ENCODE measurements at places on chromosomes 12 and 14.
A peak's percentile ranks its signal among the peaks of the same experiment; 100 is the strongest.

DNA sequence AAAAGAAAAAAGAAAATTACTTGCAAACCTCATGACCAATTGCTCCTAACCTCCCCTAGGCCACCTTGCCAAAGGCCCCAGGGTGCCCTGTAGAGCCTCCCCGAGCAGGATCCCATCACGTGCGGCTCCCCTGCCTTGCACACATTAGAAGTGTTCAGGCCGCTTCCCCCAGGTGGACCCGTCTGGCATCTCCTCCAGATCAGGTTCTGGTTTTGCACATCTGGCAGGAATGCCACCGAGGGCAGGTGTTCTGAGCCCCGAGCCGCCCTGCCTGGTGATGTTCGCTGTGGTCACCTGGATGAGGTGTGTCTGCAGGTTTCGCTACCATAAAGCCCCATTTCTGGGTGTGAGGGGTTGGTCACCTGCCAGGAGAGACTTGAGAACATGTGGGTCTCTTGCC is 19.3 kb downstream of the MMP17 start:
- DNase-seq, result no peak

DNA sequence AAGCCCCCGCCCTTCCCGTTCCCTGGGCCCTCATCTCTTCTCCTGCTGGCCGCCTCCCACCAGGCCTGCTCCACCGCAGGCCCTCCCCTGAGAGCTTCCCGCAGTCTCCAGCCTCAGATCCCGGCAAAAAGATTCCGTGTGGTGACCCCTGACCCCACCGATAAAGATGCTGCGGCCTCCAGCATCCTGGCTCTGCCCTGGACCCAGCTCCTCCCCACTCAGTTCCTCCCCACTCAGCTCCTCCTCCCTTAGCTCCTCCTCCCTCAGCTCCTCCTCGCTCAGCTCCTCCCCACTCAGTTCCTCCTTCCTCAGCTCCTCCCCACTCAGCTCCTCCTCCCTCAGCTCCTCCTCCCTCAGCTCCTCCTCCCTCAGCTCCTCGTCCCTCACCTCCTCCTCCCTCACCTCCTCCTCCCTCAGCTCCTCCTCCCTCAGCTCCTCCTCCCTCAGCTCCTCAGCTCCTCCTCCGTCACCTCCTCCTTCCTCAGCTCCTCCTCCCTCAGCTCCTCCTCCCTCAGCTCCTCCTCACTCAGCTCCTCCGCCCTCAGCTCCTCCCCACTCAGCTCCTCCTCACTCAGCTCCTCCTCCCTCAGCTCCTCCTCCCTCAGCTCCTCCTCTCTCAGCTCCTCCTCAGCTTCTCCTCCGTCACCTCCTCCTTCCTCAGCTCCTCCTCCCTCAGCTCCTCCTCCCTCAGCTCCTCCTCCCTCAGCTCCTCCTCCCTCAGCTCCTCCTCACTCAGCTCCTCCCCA is 17.0 kb downstream of the NOC4L start:
- DNase-seq, result no peak

GRCh38 chr14:70845601-70846000 is 36.3 kb upstream of the MAP3K9 start:
- DNase-seq, result no peak

- DNase-seq, result no peak
Observed at GRCh38 chr12:73599268-73599667, 938.4 kb upstream of the ATXN7L3B start.

DNA sequence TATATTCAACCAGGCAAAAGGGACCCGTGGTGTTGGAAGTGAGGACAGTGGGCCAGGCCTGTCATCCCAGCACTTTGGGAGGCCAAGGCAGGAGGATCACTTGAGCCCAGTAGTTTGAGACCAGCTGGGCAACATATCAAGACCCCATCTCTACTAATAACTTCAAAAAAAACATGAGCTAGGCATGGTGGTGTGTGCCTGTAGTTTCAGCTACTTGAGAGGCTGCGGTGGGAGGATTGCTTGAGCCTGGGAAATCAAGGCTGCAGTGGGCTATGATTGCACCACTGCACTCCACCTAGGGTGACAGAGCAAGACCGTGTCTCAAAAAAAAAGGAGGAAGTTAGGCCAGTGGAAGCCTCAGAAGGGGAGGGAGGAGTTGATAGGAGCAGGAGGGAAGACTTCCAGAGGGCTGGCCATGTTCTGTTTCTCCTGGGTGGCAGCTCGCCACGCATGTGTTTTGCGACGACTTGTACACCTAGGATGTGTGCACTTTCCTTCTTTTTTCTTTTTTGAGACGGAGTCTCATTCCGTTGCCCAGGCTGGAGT is 10.1 kb downstream of the SLC25A29 start:
- DNase-seq, result no peak

GRCh38 chr12:53053218-53054111 is 3.6 kb downstream of the TNS2 start:
- peak; percentile 66 for DNase-seq

DNA sequence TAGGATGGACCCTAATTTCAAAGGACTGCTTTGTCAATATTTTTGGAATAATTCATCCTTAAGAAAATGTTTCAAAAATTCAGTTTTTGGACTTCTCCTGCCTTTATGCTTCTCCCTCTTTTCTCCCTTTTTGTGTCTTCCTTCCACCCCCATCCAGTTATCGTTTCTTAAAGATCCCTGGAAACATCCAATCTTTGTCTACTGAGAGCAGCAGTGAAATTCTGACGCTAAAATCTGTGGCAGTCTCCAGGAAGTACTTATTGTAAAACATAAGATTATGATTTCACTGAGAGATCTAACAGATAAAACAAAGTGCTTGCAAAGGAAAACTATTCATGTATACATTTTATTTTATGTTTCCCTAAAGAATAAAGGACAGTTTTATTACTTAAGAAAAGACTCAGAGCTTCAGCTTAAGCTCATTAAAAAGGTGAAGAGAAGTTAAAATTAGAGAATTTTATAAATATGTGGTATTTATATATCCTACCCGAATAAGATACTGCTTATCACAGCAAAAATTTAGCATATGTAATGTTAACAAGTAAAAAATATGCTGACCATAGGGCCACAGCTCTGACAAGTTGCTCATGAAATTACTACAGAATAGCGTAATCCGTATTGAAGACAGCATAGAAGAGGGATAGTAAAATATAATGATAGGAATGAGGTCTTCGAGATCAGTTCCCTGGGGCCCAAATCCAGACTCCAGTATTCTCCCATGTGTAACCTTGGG is 6.9 kb downstream of the FRMD6 start:
- DNase-seq, result no peak

DNA sequence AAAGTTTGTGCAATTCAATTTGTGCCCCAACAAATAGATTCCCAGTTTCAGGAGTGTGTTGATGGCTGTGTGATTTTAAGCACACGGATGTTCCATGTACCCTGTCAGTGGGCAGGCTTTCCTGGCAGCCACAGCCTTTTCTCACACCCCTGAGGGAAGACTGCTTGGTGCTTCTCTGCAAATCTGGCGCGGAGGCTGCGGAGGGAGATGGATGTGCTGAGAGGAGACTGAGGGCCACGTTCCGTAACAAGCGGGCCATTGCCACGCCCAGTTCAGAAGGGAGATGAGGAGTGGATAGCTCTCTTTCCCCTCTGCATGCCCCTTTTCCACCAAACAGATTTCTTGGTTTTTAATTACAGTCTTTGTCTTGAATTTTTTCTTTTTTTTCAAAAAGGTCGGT is 89.1 kb downstream of the BEGAIN start:
- DNase-seq, result no peak

- no peak for DNase-seq
Observed at GRCh38 chr12:110718222-110718908, 24.3 kb downstream of the PPP1CC start.

- DNase-seq, result no peak
Observed at GRCh38 chr14:77470224-77470870, 12.5 kb downstream of the AHSA1 start.

GRCh38 chr12:30166006-30166795 is 382.5 kb upstream of the TMTC1 start:
- no peak for DNase-seq

- no peak for DNase-seq
Observed at GRCh38 chr14:74988131-74988530, 14.6 kb upstream of the EIF2B2 start.

DNA sequence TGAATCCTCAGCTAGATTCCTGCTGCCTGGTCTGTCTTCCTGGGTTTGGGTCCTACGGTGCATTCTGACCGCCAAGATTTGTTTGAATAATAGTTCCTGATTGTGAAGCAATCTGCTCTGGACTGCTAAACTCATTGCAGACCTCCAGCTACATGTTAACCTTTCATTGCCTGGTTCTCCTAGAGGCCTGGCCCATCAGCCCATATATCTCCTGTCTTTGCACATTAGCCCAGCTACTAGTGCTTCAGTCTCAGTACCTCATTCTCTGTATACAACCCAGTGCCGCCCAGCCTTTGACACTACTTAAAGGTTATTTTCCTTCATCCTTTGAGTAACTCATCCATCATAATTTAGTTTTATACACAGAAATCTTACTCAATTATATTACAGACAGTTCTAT is 65.6 kb upstream of the GRIP1 start:
- DNase-seq, result no peak

- DNase-seq, result no peak
Observed at GRCh38 chr12:25884024-25884919, 74.2 kb upstream of the RASSF8 start.

DNA sequence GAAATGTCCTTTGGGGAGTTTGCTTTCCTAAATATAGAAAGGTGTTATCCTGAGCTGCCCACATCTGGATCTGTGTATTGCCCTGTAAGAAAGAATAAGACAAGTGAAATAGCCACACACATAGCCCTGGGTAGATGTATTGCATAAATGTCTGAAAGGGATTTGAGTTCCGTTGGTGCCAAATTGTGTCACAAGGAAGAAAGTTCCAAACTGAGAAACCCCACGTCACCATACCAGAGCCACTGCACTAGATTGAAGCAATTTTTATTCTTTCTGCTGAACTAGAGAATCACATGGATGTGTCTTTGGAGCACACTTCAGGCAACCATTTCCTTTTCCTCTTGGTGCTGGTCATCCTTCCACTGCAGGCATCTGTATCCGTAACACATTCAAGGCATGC is 5.0 kb downstream of the RNASE9 start:
- no peak for DNase-seq

DNA sequence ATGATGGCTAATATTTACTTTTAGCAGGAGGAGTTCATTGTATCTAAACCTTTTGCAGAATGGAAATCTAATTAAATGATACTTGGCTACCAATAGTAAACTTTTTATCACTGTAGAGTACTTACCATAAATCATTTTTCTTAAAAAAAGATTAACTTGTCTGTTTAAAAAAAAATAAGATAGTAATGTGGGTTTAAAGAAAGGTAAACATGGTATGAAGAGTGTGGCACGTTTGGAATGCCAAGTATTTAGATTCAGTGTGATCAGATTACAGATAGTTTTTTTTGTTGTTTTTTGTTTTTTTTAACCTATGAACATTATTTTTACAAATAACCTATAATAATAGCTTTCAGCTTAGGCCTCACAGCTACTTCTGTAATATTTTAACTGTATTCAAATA is 25.8 kb downstream of the KTN1 start:
- no peak for DNase-seq

DNA sequence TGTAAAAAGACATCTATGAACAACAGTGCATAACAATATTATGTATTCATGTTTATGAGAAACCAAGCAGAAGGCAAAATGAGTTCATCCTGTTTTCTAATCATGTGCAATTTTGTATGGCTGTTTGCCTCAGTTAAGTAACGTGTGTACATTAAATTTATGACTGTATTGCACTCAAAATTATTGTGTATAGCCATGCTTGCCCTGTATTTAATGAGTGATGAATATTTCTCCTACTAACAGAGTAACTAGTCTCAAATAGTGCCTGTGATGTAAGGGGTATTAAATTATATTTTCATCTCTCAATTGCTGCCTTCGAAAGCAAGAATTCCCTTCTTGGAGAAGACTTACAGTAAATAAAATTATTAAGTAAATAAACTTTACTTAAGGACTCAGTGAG is 154.2 kb downstream of the NOVA1 start:
- no peak for DNase-seq

GRCh38 chr14:81172353-81172752 is 48.4 kb downstream of the GTF2A1 start:
- no peak for DNase-seq

DNA sequence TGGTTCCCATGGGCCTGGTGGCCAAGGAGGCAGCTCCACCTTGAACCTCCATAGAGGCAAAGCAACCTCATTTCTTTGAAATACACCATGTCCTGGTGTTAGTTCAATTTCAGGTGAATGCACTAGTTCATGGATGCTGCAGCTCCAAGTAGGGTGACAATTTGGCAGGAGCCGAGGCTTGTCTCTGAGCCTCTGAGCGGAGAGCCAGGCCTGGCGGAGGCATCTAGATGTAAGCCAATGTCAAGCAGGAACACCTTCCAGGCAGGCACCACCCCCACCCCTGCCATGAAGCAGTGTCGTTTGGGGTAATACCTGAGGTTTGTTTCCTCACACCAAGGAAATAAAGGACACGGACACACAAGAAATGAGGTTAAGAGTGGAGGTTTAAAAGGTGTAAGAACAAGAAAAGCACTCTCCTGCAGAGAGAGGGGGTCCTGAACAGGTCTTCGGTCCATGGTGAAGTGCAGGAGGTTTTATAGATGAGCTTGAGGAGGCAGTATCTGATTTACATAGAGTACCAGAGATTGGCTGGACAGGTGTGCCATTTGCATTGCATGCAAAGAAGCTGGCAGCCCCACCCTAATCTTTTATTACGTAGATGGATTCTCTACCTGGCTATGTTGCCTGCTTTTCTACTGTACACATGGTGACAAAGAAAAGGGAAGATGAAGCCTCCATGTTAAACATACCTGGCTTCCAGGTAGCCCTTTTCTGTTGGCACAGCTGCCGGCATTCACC is 60.3 kb downstream of the RIN3 start:
- no peak for DNase-seq

GRCh38 chr12:3727354-3727753 is 25.6 kb downstream of the CRACR2A start:
- no peak for DNase-seq

GRCh38 chr14:61630399-61631044 is 64.8 kb upstream of the HIF1A start:
- DNase-seq, result no peak

- no peak for DNase-seq
Observed at GRCh38 chr14:37985826-37986470, 221.8 kb upstream of the SSTR1 start.

GRCh38 chr14:70972107-70972976 is 65.1 kb downstream of the PCNX1 start:
- peak; percentile 79 for DNase-seq

GRCh38 chr14:67526676-67527459 is 6.2 kb upstream of the PLEKHH1 start:
- no peak for DNase-seq

DNA sequence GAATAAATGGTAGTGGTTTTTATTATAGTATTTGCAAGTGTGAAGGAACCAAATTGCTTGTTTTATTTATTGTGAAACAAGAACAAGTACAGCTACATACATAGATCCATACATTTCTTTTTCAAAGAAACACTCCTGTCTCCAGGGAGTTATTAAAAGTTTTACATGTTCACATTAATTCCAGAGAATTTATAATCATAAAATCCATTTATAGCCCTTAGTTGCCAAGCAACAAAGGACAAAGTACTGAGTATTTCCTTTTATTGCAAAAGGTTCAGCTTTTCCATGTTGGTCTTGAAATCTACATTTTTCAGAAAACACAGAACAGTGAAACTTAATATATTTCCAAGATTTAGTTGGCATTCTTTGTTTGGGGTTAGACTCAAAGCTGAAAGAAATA is 9.5 kb downstream of the MYRFL start:
- no peak for DNase-seq

- DNase-seq, result no peak
Observed at GRCh38 chr14:69652942-69653684, 41.7 kb downstream of the SUSD6 start.

Data from liver (tissue), 10 donors.